Stromal cell of bone marrow (primary cell): ENCODE measurements at places on chromosomes 6 and 20.

DNA sequence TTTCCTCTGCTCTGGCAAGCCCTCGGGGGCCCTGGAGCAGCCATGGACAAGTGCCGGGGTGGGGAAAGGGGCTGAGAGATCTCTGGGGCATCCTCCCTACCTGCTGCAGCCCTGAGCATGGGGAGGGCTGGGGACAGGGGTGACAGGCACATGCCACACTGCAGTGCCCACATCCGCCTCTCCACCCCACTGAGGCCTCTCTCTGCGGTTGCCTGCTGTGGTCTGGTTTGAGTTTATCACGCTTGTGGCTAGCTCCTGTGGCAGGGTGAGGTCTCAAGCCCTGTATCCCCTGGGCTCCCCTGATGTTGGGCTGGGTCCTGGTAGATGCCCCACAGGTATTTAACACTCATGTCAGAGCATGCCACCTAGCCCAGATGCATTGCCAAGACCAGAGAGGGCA is 52.9 kb upstream of the MLN start:
- DNase-seq: no peak

DNA sequence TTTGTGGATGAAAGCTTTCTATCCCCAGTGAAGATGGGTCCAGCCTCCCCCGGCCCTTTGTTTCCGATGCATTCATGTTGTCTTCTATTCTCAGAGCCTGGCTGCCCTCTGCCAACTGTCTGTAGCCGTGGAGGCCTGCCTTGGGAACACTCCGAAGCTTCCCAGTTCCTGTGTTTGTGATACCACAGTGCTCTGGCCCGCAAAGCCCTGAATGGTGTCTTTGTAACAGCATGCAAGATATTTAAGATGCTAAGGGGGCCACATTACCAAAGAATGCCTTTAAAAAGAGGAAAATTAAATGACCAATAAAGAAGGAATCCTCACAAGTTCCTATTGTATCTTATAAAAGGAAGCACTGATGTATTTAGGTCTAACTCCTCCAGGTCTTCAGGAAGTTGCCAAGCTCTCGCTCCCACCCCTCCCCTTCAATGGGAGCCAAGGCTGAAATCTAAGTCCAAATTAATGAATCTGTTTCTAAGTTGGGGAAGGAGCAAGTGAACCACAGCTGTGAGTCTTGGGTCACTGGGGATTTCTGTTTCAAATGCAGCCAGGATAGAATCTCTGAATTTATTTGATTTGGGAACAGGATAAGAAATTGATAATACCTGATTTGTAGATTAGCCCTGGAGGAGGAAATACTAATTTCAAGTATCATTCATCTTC is 596.1 kb downstream of the QKI start:
- no peak for DNase-seq

GRCh38 chr6:119077643-119078375 is 655 bp downstream of the FAM184A start:
- DNase-seq: no peak

- DNase-seq: peak; percentile 18
Observed at GRCh38 chr6:387293-387741, 4.2 kb upstream of the IRF4 start.

GRCh38 chr20:5510446-5510845 is 193.7 kb upstream of the PROKR2 start:
- no peak for DNase-seq

GRCh38 chr6:100440935-100441334 is 23.8 kb downstream of the SIM1 start:
- DNase-seq: no peak

DNA sequence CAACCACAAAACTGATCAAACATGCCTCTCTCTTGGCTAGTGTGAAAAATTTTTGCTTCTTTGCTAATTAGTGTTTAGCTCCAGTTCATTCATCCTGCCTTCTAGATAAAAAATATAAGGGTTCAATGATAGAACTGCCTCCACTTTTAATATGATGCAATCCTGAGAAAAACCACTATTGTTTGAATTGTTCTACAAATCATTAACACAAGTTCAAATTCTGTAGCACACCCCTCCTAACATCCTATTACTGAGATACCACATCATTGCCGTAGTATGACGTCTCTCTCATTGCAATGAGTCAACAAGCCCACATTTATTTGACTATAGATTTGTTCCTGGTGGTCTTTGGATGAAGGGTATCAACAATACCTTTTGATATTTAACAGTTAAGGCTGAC is 365.8 kb upstream of the OPRM1 start:
- no peak for DNase-seq

- DNase-seq: no peak
Observed at GRCh38 chr20:22491194-22491505, 93.2 kb downstream of the FOXA2 start.
